ENCODE measurements at places on chromosomes 16 and 17.
A peak's percentile ranks its signal among the peaks of the same experiment; 100 is the strongest.

GRCh38 chr16:86244936-86245335 is 265.4 kb upstream of the FOXF1 start:
- no peak for DNase-seq

DNA sequence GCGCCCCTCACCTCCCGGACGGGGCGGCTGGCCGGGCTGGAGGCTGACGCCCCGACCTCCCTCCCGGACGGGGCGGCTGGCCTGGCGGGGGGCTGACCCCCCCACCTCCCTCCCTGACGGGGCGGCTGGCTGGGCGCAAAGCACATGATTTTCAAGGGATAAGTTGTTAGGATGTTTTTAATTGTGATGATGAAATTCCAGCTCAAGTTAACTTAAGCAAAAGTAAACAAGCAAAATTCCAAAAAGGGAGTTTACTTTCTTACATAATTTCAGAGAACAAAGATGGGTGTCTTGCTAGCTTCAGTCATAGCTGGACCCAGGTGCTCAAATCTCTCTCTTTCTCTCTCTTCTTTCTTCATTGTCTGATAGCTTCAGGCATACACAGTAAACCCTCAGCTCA is 33.6 kb upstream of the MED9 start:
- no peak for DNase-seq

- DNase-seq, result no peak
These were observed at the start of gene CHAD for GRCh38 chr17:50468304-50469207. TSS of gene CHAD (minus strand) at chr17:50468880. CDS start at chr17:50468813, 67 bp downstream.

GRCh38 chr17:78121801-78122215 is 6.7 kb downstream of the TMC6 start:
- no peak for DNase-seq

DNA sequence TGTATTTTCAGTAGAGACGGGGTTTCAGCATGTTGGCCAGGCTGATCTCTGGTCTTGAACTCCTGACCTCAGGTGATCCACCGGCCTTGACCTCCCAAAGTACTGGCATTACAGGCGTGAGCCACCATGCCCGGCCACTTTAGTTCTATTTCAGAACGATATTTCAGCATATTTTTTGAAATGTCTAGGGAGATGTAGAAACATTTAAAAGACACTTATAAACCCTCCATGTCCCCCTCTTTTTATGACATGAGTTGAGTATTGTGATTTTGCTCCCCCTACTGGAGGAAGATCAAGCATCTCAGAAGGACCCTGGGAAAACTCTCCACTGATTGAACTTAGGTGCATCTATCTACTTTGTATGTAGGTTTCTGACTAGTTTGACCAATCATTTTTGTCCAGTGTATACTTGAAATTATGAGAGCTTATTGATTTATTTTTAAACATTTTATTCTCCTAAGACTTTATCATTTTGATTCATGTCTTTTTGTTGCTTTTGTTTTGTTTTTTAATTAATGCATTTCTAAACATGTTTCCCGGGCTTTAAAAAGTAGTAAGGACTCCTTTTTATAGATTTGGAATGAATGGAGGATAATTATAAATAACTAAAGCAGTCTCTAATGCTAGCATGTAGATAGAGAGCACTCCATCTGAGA is 105.1 kb downstream of the CHD9 start:
- peak; percentile 69 for DNase-seq

DNA sequence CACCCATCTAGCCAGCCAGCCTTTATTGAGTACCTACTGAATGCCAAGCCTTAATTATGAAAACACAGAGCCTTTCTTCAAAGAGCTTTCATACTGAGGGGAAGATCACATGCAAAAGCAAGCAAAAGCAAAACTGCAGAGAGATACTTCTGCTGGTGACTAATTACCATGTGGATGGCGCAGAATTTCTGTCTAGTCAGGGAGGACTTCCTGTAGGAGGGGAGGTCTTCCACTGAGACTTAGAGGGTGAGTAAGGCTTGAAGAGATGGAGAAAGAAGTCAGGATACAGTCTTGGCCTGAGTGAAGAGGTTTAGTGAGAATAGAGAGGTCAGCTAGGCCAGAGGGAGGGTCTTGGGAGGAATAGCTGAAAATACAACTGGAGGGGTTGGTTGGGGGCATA is 53.9 kb upstream of the CCL2 start:
- DNase-seq, result no peak

GRCh38 chr16:57803134-57803990 is 1.1 kb upstream of the KIFC3 start:
- no peak for DNase-seq

GRCh38 chr16:67653789-67654402 is 6.2 kb downstream of the ACD start:
- no peak for DNase-seq

DNA sequence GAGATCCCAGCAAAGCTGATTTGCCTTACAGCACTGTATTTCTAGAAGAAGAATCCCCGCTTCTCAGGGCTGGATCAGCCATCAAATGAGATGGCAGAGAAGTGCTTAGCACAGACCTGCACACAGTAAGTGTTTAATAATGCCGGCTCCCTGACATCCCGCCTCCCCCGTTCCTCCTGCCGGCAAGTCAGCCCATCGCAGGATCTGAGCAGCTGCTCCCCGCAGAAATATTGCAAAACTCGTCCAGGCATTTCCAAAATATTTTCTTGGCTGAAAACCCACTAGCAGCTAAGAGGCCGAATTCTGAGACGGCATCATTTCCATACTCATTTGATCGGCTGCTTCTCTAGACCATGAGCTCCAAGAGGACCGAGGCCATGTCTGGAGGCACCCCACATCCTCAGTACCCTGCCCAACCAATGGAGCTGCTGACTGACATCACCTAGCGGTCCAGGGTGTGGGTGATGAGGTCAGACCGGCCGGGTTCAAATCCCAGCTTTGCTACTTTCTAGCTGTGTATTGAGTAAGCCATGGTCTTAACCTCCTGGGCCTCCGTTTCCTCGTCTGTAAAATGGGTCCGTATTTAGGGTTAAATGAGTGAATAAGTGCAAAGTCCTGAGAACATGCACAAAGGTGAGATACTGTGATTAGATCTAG is 251.5 kb downstream of the KATNIP start:
- no peak for DNase-seq

DNA sequence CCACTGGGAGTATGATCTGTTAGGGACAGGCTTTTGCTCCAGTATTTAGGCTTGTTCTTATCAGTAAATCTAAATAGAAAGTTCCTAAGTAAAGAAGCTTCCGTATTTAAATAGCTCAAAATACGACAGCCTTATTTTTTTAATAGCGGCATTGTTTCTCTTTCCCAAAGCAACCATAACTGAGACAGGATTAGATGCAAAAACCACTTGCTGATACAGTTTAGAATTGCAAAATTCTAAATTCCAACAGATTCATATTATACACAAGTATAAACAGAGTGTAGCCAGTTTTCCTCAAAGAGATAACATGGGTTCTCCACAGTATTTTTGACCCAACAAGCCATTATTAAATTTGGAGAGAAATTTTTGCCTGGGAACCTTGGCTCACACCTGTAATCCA is 276.7 kb downstream of the FTO start:
- DNase-seq, result no peak

DNA sequence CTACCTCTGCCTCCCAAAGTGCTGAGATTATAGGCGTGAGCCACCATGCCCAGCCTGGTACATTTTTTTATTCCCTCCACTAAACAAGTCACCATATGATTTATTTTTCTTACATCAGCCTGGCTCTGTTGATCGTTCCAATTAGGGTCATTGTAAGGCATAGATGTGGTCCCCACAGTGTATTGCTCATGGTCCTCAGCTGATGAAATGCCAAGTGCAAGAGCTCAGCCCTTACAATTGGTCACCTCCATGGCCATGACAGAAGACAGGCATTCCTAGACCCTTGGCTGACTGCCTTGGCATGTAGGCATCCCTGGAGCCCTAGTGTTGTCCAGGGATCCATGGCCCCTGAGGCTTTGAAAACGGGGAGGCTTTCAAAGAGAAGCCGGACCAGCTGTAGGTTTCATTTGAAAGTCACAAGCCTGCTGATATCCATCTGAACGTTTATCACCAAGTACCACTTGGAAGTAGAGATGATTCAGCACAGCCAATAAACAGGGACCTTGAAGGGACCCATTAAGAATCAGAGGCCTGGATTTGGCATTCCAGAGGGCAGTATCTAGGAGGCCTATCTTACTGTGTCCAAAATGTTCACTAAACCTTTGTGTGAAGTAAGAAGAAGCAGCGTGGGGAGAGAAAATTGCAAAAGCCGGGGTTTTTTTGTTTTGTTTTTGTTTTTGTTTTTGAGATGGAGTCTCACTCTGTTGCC is 20.6 kb upstream of the PRKCA start:
- DNase-seq, result no peak

- DNase-seq, result no peak
These were observed 1.8 kb upstream of the MIF4GD start for GRCh38 chr17:75272848-75273184.

- no peak for DNase-seq
These were observed 4.3 kb upstream of the PLSCR3 start for GRCh38 chr17:7398612-7399011.

DNA sequence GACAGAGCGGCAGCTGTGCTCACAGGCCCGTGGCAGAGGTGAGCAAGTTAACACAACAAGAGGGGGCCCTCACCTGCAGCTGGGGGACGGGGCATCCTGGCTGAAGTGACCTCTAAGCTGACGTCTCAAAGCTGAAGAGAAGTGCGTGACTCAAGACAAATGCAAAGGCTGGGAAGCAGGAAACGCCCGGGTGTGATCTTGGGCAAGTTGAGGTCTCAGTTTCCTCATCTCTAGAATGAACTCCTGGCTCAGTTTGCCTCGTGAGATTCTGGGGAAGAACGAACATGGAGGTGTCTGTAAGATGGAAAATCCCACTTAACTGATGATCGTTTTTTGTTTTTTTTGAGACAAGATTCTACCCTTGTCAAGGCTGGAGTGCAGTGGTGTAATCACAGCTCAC is 40.1 kb upstream of the C1QL1 start:
- DNase-seq, result no peak

DNA sequence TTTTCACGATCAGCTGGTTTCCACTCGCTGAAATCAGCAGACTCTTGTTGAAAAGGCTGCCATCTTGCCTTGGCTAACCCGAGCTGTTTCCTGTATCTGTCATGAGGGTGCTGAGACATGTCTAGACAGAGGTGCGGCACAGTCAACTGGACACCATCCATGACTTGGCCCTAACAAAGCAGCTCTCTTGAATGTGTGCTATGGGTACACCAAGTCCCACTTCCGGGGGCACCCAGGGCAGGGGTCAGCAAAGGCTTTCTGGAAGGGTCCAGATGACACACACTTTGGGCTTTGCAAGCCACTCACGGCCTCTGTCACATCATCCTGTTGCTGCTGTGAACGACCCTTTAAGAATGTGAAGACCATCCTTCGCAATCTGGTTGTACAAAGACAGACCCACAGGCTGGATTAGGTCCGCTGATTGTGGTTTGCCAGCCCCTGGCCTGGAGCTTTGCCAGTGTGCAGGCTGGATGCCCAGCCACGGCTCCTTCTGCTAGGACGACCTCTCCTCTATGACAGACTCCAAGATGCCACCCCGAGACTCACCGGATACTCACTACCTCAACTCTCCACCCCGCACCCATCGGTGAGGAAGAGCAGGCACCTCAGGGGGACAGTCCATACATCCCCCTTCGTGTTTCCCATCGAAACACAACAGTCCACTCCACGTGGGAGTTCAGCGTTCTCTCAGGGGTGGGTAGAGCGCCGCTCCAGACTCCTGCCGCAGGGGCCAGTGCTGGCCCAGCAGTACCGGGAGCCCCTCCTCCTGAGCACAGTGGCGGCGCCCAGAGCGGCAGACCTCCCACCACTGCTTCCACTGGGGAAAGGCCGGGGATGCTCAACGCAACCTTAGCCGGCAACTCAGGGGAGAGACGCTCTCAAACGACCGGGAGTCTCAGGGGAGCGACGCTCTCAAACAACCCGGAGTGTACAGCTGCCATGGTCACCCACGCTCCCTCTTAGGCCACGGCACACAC is 123.5 kb downstream of the ANKRD11 start:
- no peak for DNase-seq

DNA sequence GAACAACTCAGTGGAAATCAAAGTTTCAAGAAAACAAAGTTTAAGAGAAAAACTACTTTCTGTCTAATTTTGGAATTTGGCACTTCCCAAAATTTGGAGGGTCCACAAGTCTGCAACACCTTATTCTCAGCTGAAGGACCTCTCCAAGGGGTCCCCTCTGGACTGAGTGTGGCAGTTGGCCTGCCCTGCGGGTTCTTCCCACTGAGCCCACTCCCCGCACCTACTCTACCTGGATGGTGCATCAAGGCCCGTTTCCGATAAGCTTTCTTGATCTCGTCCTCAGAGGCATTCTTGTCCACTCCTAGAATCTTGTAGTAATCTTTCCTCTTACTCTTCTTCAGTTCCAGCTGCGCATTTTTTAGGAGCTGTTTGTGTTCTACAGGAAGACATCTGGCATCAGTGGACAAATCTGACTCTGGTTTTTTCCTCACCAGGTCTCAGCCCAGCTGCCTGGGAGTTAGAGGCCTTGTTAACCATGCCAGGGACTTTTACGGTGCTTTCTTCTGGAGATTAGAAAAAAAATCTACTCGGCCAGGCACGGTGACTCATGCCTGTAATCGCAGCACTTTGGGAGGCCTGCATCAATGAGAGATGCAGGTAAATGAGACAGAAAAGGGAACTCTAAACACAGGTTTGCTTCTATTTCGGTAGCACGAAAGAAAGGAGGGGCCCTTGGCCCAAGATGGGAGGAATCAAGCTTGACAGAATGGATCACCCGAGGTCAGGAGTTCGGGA is 15.6 kb downstream of the CNP start:
- no peak for DNase-seq

DNA sequence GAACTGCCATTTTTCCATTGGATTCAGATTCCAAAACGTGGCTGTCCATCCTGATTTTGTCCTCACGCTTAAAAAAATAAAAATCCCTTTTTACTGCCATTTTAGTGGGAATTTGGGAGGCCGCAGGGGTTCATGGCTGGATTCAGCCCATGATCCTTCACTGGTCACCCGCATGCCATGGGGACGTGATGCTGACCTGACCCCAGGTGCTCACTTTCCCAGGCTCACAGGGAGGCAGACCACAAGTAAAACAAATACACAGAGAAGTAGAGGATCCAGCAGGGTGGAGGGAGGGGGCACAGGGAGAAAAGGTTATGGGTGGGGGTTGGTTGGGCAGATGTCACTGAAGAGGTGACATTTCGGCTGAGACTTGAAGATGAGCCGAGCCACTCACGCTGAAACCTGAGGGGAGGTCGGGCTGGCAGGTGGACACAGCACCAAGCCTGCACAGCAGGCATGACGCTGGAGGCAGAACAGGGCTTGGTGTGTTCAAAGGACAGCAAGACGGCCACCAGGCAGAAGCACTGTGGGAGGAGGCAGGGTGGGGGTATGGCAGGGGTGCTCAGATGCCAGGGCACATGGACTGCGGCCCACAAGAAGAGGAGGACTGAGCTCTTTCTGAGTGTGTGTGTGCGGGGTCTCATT is 10.7 kb downstream of the COX4I1 start:
- no peak for DNase-seq

- DNase-seq, result no peak
These were observed 5.4 kb downstream of the NFATC3 start for GRCh38 chr16:68090533-68090932.

Measured in CD4-positive, alpha-beta T cell treated with Interleukin-17A for 1 hour (primary cell).